GM12892 (cell line): ENCODE measurements at places on chromosomes 12 and 14.

- no peak for DNase-seq
Observed at GRCh38 chr12:88448337-88448915, 131.8 kb downstream of the KITLG start.

DNA sequence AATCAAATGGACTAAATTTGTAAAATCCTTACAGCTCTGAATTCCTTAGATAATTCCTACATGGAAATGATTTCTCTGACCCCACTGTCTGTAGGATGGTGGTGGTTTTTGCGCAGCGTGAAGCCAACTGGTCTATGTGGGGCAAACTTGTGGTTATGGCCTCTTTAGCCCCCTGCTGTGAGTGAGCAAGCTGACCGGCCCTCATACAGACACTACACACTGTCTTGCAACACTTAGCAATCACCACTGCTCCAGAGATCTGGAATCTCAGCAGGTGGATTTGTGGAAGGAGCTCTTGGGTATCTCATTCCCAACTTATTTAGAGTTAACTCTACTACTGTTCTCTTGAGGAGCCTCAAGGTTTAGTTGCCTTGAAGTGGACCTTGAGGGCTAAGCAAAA lies 70.2 kb downstream of the SCN8A start:
- DNase-seq, result no peak

DNA sequence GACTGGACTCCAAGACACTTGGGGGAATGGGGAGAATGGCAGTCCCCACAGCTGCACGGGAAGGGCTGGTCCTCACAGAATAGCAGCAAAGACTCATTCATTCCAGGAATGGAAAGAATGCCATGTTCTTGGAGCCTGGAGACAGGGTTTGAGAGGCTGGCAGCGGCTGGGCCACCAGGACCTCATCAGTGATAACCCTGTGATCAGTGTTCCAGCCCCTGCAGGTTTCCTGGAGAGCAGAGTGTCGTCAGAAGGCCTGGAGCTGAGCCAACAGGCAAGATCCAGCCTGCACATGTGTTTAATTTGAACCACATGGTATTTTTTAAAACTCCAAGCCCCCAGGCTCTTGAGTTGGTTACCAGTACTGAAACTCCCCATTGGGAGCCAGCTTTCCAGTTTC lies 11.3 kb downstream of the BDKRB1 start:
- DNase-seq, result no peak

- DNase-seq, result no peak
Observed at GRCh38 chr14:61154641-61155040, 126.5 kb downstream of the TMEM30B start.

- DNase-seq, result no peak
Observed at GRCh38 chr14:98370352-98370751, 901.6 kb downstream of the BCL11B start.
